G401 (cell line): ENCODE measurements at places on chromosomes 7 and 10.

DNA sequence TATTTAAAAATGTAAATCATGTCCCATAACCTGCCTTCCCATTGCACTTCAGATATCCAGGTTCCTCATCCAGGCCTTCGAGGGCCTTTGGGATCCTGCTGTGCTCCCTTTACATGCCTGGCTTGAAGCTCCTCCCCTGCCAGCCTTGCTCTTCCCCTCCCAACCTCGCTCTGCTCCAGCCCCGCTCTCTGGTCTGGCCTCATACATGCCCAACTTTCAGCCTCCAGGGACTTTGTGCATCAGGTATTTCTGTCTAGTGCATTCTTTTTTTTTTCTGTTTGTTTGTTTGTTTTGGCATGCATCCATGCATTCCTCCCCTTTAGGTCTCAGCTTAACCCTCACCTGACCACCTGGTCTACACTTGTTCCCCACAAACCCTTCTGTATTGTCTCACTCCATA lies 160.3 kb downstream of the SNX10 start:
- no peak for DNase-seq

DNA sequence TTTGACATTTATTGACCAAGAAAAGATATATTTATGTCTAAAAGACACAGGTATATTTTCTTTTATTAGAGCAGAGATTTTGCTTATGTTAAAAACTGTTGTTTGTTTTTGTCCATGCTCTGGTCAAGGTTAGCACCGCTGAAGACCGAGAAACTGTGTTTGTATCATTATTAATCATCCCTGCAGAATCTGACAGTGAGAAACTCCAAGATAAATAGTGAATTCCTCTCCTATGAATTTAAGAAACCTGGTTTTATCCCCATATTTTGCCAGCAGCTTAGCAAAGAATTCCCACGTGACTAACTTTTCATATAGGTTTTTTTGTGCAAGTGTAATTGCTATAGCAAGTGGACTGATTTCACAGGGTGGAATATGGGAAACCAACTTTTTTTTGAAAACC lies 77.6 kb downstream of the FRMD4A start:
- DNase-seq: no peak

- no peak for DNase-seq
Measured at GRCh38 chr10:73979809-73980433, 18.0 kb upstream of the VCL start.

- no peak for DNase-seq
Measured at GRCh38 chr10:100355086-100355485, 8.1 kb downstream of the SCD start.

GRCh38 chr10:51394039-51394438 lies 305.4 kb downstream of the CSTF2T start:
- DNase-seq: no peak
